ENCODE measurements at places on chromosomes 4 and X.

GRCh38 chr4:5746829-5747737, 36.1 kb downstream of the EVC start:
- DNase-seq: no peak

- DNase-seq: no peak
Measured at GRCh38 chr4:141240671-141241070, 20.0 kb downstream of the ZNF330 start.

DNA sequence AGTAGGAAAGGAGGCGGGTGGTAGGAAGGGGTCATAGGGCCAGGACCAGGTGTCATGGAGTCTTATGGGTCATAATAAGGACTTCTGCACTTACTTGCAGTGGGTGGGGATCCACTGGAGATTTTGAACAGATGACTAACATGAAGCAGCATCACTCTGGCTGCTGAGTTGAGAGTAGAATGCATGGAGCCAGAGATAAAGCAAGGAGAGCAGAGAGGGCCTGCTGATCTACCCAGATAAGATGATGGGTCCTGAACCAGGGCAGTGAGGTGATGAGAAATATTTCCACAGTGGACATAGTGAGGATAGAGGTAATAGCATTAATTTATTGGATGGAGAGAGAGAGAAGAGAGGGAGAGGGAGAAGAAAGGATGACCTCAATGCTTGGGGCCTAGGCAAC, 48.0 kb downstream of the HCCS start:
- DNase-seq: no peak

DNA sequence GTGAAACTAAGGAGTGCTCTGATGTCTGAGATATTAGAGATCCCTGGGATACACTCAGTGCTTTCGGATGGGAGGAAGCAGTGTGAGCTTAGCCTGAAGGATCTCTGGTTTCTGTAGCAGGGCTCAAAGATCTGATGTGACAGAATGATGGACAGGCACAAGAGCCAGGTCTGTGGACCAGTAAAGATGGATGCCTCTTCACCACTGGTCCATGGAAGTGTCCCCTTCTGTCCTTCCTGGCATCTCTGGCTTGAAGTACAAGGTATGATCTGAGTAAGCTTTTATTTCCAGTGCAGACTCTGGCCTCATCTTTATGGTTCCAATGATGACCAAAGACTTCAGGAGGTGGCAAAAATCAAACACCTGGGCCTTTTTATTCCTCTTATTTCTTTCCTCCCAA, 88.1 kb downstream of the TBC1D9 start:
- no peak for DNase-seq

GRCh38 chrX:81120258-81120935, 81.3 kb downstream of the HMGN5 start:
- no peak for DNase-seq

DNA sequence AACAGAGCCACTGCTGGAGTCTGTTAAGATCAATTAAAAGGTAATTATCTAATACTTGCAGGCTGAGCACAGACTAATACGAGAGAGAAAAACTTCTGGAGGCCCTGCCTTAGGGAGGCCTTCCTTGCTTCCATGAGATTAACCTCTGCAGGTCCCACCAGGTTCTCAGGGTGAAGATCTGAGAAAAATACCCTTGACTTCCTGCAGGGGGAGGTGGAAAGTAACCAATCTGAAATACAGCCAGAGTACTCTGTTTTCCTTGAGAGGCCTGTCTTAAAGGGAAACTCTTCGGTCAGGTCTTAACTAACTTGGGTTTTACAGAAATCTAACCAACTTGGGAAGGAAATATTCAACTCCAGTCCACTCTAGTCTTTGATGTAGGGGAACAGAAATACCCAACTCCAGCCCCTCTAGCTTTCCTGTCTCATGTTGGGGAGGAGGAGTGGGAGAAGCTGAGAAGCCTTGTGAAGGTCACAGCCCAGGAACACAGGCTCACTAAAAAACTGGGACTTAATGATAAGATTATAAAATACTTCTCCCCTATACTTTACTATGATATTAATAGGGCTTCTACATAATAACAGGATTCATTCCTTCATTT, 77.1 kb downstream of the TBCK start:
- DNase-seq: no peak

GRCh38 chrX:70552130-70552704, 107.6 kb downstream of the DLG3 start:
- DNase-seq: no peak

DNA sequence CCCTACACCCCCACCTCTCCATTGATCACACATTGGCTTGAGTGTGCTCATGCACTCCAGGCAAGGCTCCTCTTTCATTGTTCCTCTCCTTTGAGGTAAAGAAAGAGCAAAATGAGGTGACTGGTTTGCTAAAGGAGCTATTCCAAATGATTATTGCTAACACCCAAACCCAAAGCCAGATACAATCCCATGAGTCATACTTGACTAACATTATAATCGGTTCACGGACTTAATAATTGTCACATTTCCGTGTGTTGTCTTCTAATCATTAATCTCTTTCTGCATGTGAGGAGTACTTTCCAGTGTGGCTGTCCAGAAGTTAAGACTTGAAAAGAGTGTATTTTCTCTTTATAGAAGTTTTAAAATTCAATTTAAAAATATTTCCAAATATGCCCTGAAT, 174.3 kb upstream of the SFRP2 start:
- no peak for DNase-seq

DNA sequence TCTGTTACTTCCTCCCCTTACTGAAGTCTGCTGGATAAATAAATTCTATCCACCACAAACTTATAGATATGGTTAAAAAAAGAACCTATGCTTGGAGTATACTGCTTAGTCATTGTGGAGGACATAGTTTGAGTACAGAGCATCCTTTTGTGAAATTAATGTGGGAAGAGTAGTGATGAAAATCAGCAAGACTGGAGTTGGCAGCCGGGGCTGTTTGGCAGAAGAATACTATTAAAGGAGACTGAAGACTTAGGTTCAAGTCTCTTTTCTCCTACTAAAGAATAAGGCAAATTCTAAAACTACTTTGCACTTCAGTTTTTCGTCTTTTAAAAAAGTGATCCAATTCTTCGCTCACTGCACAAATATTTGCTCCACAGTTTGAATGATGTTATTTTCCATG, 326.6 kb upstream of the ATOH1 start:
- no peak for DNase-seq

- DNase-seq: no peak
Measured at GRCh38 chr4:82360298-82361177, 13.3 kb downstream of the HNRNPD start.

DNA sequence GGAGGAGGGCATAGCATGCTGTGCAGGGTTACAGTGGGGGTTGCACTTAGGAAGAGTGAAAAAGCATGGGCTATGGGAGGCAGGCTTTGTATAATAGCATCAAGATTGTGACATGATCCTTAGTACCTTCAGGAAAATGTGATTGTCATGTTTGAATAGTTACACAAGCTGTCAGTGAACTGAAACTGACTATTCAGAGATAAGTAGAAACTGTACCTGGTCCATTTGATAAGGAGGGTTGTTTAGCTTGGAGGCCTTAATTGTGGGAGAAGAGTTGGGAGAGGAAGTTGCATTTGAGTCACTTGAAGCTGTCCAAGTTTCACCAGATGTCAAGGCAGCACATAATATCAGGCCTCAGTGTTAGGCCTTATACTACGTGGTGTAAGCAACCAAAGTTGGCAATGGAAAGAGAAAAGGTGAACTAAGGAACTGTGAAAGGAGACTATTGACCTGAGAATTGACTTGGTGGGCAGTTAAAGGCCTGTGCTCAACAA, 85.0 kb downstream of the TEX13C start:
- DNase-seq: no peak

DNA sequence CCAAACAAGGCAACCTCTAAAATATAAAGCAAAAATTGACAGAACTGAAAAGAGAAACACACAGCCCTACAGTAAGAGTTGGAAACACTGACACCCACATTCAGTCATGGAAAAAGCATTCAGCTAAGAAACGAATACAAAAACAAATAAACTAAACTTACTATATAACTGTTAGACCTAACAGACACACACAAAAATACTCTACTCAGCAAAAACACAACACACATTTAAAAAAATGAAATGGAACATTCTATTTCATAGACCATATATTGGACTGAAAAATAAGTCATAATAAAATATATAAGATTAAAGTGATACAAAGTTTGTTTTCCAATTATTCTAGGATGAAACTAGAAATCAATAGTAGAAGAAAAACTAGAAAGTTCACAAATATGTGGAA, 488.8 kb upstream of the POU3F4 start:
- DNase-seq: no peak

- no peak for DNase-seq
Measured at GRCh38 chr4:149279776-149280175, 535.9 kb downstream of the IQCM start.

DNA sequence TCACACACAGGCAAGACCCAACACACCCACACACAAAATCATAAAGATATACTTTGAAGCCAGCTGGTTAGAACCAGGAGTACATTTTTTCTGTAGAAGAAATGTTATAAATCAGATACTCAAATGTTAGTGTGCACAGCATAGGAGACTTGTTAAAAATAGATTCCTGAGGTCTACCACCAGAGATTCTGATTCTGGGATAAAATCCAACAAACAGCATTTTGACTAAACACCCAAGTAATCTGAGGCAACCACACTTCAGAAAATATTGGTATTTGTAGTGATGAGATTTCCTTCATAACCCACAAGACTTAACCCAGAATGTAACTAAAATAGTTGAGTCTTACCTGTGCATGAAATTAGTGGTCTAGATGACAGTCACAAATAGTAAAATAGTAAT, 301.8 kb downstream of the HNRNPD start:
- no peak for DNase-seq

GRCh38 chr4:138938366-138938690, 77.3 kb upstream of the NOCT start:
- no peak for DNase-seq

DNA sequence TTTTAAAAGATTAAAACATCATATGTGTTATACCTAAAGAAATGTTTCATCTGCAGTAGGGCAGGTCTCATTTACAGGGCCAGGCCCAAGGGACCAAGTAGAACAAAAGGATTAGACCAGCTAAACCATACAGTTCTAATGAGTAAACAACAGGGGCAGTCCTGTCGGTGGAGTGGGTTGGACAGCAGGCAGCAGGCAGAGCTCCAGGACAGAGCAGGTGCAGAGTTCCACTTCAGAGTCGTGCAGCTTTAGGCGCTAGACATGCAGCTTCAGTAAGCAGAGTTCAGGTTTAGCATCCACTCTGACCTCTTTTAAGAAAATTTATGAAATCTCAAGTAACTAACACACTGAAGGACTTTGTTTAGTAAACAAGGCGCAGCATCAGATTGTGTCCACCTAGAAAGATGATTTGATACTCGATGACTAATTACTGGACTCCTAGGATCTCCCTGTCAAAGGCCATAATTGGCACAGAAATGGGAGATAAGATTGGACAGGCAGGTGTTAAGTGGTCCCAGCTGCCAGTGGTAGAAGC, 487.7 kb upstream of the INTU start:
- DNase-seq: no peak

DNA sequence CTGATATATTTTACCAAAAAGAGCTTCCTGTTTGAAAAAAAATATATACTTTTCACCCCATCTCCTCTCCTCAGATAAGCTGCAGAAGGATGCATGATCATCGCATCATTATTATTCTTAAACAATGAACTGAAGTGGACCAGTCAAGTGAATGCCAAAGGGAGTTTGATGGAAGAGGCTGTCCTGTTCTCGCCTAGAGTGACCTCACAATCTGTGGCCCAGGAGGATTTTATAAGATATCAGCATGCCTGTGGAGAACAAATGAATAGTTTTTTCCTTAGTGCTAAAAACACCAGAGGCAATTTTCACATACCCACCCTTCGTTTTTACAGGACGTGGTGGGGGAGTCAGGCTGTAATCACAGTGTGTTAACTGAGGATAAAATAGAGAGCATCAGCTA, 112.7 kb downstream of the USP46 start:
- DNase-seq: no peak

DNA sequence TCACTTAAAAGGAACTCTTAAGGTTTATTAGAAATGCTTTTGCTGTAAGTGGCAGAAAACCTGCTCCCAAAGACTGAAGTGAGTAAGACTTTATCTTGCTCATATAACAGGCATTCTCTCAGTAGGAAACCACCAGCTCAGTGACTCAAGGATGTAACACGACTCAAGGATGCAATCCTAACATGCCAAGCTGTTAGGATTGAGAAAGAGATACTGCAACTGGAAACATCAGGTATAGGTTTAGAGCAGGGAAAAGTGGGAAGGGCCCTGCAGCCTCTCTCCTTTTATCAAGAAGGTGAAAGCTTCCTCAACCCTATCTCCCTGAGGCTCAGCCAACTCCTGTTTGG, 11.9 kb upstream of the SLC9A7 start:
- no peak for DNase-seq
